Right lung (tissue), 10 donors: ENCODE measurements at places on chromosomes 1 and 21.

DNA sequence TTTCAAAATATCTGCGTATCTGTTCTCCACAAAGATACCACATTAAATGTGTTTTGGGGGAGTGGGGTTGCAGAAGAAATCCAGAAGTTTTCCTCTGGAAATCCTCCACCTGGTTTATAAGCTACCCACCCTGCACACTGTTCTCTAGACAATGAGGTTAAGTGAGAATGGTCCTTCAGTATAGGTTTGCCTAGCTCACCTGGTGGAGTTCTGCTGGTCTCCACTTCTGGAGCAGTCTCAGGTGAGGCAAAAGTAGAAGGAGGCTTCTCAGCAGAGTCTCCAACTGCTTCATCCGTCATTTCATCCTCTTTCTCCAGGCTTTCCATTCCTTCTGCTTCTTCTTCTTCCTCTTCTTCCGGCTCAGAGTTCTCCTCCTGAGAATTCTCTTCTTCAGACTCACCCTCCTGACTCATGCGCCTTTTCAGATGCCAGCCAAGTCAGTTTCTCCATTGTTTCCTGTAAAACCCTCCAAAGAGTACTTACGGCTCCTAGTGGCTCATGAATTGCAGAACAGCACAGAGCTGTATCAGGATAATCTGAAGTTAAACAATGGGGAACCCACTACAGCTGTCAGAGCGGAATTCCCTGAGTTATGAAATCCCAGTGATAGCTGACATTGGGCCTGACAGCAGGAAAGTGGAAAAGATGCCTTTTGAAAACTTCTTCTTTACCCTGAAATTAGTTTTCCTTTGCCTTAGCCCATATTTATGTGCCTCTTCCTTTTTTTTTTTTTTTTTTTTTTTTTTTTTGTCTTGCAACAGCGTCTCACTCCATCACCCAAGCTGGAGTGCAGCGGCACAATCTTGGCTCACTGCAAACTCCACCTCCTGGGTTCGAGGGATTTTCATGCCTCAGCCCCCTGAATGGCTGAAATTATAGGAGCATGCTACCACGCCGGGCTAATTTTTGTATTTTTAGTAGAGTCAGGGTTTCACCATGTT, 38.5 kb downstream of the MSTO1 start:
- peak; percentile 58 for DNase-seq

- no peak for DNase-seq
Measured at GRCh38 chr21:42414928-42415769, 11.4 kb downstream of the UBASH3A start.

DNA sequence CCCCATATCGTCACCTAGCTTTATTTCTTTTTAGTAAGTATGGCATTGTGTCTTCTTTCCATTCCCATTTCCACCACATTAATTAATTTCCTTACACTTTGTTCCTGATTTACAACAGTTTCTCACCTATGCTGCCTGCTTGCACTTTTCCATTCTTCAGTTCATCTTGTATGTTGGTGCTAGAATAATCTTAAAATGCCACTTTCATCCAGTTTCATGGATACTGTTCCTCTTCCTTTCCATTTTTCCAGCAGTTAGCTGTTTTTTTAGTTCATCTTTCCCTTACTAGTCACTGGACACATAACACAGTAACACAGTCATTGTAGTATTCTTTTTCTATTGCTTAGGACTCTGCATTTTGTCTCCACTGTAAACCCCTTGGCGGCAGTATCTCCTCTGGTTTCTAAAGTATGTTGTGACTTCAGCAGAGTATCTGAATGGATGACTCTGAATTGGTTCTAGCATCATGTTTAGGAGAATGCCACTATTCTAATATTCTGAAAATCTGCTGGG, 2.1 kb downstream of the CDC7 start:
- DNase-seq: no peak

DNA sequence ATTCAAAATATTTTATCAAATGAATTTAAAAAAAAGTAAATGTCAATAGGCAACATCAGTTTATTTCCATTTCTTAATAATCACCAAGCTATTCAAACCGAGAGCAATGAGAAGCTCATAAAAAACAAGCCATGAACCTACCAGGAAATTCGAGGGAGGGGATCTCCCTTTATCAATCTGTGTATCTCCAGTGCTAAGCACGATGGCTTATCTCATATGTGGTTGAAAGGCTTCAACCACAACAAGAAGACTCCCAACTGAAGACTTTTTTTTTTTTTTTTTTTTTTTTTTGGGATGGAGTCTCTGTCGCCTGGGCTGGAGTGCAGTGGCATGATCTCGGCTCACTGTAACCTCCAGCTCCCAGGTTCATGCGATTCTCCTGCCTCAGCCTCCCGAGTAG, 833.3 kb downstream of the USP25 start:
- no peak for DNase-seq

- DNase-seq: no peak
Measured at GRCh38 chr1:14529475-14529874, 69.0 kb upstream of the KAZN start.

- no peak for DNase-seq
Measured at GRCh38 chr1:227312361-227313025, 5.8 kb downstream of the CDC42BPA start.

DNA sequence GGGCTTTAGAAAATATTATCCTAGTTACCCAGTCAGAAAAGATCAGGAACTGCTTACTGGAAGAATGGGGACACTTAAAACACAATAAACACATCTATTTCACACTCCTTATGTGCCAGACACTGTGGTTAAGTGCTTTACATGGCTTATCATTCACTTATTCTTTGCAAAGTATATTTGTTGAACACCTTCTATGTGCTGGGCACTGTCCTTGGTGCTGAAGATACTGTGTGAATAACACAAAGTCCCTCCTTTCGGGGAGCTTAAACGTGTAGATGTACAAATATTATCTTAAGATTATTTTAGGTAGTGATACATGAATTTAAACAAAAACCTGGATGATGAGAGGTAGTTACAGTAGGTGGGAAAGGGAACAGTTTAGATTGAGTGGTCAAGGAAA, 169.3 kb downstream of the ST6GALNAC5 start:
- DNase-seq: no peak

DNA sequence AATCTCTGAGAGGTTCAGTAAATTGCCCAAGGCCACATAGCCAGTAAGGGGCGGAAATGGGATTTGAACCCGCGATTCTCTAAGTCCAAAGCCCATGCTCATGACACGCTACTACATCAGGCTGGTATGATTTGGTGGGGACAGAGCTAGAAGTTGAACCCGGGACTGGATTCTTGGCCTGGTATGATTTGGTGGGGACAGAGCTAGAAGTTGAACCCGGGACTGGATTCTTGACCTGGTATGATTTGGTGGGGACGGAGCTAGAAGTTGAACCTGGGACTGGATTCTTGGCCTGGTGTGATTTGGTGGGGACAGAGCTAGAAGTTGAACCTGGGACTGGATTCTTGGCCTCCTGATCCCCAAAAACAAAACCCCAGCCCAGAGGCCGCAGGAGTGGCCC, 23.0 kb downstream of the EPHB2 start:
- no peak for DNase-seq

GRCh38 chr1:185998391-185998790, 264.2 kb downstream of the HMCN1 start:
- DNase-seq: no peak

- no peak for DNase-seq
Measured at GRCh38 chr1:245370905-245371581, 216.3 kb downstream of the KIF26B start.

DNA sequence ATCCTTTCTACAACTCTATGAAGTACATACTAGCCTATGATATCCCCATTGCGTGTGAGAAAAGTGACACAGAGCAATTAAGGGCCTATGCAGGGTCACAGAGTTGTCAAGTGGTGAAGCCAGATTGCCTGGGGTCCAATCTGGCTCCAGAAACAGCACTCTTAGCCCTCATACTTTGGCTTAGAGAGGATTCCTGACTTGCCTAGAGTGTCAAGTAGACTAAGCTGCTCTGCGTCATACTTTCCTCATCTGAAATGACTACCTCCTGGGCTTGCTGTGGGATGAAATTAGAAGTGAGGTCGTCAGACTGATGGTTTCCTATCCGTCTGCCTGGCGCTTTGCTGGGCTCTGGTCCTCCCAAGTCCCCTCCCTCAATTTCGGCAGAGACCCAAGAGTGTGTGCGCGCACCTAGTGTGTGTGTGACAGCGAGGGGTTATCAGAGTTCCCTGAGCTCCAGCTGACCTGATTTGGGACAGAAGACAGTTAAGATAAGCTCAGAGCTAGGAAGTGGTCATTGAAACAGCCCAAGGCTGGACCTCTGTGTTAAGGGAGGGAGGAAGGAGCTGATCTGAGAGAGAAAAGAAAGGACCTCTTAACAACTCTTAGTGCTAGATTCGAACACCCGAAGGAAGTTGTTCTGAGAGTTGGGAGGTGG, 5.4 kb upstream of the NUAK2 start:
- DNase-seq: no peak

- DNase-seq: no peak
Measured at GRCh38 chr1:208600456-208601190, 356.4 kb upstream of the PLXNA2 start.

DNA sequence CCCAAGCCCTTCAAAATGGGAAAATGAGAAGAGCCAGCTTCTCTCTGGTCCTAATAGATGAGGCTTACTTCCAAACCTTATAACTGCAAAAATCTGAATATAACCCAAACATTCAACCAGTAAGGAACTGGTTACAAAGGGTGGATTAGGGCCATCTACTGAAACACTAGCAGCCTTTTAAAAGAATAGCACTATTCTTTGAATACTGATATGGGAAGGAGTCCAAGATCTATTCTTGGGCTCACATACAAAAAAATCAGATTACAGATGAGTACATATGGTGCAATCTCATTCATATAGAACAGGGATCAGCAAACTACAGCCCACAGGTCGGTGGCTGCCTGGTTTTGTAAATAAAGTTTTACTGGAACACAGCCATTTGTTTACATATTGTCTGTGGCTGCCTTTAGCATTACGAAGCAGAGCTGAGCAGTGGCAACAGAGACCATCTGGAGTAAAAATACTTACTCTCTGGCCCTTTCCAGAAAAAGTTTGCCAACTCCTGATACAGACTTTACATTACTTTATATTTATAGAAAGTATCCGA, 167.7 kb downstream of the ZSCAN20 start:
- no peak for DNase-seq

GRCh38 chr1:31768939-31769704, 5.0 kb upstream of the ADGRB2 start:
- DNase-seq: no peak

GRCh38 chr1:12151465-12151864, 15.3 kb upstream of the TNFRSF1B start:
- no peak for DNase-seq

GRCh38 chr1:92973203-92973897, 12.1 kb upstream of the DIPK1A start:
- DNase-seq: no peak

DNA sequence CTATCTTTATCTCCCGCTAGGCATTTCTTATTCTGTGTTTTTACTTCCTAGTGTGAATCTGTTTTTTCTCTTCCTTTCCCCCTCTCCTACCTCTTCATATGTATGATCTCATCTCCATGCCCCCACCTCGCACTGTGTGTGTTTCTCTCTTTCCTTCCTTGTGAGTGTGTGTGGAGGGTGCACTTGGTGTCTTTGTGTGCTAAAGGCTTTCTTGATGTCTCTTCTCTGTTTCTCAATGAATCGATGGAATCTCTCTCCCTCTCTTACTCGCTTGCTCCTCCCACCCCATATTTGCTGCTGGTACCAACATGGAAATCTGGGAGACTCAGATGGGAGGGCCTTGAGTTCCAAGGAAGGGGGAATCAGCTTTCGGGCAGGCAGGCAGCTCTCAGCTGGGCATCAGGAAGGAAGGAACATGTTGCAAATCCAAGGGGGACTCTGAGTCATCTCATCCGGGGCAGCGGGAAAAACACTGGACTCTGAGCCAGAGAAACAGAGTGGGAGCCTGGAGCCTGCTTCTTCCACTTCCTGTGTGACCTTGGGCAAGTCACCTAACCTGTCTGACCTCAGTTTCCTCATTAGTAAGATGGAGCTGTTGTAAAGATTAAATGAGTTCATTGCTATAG, 147.5 kb downstream of the PTPRU start:
- DNase-seq: no peak

DNA sequence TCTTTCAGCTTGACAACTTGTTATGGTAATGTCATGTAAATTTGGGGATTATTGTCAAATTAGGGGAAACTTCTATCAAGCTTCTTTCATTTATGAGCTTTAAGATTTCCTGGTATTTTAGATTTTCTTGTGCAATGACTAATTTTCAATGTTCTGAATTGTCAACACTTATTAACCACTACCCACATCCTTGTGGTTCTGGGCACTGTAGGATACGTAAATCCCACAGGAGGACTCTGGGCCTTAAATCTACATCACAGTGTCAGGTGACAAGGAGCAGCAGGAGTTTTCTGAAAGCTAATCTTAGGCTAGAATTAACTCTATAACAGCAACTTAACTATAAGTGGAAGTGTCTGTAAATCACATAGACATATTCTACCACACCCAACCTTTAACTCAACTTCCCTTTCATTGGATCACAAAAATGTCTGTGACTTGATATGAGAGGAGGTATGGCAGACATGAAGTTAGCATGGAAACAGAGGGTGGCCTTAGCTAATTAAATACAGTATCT, 397.7 kb downstream of the HLX start:
- no peak for DNase-seq

GRCh38 chr1:234684856-234685255, 74.9 kb upstream of the IRF2BP2 start:
- no peak for DNase-seq

DNA sequence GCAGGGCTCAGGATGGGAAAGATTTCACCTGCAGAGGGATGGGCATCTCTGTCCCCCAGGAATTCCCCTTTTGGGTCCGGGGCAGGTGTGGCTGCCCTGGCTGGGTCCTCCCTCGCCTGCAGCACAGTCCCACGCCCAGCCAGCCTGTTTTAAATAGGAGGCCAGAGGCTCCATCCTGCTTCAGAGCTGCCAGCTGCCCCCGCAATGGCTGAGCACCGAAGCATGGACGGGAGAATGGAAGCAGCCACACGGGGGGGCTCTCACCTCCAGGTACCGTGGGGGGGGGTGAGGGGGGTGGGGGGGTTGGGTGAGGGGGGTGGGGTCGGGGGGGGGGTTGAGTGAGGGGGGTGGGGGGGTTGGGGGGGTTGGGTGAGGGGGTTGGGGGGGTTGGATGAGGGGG, 3.6 kb downstream of the SCNN1D start:
- DNase-seq: no peak

GRCh38 chr1:184768467-184768866, 13.8 kb upstream of the EDEM3 start:
- DNase-seq: no peak

DNA sequence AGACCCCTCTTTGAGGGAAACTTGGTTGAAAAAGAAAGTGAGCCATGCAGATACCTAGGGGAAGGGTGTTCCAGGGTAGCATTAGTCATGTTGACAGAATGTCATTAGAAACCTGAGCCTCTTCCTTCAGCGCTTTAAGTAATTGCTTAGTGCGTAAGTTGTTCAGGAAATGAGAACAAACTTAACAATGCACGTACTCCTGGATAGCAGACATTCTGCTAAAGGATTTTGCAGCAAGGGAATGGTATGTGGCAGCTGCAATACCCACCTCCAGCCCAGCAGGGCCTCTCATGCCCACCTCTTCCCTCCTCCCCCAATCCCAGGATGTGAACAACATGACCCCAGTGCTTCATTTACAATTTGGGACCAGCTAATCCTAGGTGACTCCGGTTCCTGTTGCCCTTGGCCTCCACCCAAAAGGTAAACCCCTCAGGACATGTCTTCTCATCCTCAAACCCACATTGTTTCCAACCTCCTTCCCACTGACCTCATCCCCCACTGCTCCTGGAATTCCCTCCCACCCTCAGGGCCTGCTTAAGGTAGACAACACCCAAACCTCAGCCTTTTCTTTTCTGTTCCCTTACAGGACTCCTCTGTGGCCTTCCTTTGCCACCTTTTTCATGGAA, 98.0 kb upstream of the BCAR3 start:
- DNase-seq: no peak

GRCh38 chr1:158285756-158286241, 3.9 kb upstream of the CD1C start:
- peak; percentile 2 for DNase-seq
